ENCODE measurements at places on chromosomes 5 and 9.
A peak's percentile ranks its signal among the peaks of the same experiment; 100 is the strongest.

GRCh38 chr5:110957934-110958333, 113.6 kb upstream of the TSLP start:
- DNase-seq, result peak; percentile 48

DNA sequence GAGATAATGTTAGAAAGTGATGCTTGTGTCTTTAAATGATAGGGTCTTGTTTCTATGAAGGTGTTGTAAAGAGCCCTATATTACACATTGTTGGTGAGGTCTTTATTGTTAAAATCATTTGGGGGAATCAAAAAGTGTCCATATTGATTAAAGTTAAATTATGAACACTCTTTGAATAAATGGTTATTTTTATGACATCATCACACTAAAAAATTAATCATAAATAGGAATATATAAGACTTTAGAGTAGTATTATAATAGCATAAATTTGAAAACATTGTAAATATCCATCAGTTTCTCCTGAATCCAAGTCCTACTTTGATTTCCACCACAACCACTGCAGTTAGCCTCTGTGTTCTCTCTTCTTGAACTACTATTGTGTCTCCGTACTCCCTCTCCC, 136.3 kb downstream of the HTR1A start:
- DNase-seq, result no peak

DNA sequence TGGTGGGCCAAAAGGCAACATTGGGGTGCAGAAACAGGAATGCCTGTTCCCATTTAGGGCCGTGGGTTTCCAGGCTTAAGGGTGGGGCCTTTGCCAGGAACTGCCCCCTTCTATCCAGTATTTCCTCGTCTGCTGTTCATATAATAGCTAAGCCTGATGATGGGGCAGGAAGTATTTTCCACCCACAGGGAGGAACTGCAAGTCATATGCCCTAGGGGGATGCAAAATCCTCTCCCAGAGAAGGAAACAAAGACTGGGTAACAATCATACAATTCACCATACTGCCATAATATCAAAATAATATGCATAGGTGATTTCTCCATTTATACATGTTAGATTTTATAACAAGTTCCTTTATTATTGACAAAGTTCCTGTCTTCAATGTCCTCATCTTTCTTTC, 20.5 kb upstream of the RPS23 start:
- DNase-seq, result no peak

DNA sequence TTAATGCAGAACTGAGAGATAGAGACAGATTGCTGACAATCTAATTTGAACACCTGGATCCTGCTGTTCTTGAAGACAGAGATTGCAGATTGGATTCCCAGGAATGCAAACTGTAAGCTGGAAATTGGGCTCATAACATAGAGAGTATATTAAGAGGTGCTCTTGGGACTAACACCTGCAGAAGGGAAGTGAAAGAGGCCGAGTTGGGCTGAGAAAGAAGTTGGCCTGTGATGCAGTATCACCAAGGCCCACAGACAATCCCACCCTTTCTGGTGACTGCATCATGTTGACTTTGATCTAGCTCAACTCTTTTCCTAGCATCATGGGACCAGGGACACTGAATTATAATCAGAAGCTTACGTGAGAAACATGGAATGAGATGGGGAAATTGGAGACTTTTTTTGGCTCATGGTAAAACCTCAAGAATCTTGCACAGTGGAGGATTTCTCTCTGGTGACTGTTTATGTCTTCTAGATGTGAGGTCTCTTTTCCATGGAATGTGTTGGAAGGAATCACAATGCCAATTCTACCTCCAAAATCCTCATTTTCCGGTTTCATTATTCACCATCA, 36.5 kb upstream of the NUDT12 start:
- DNase-seq, result no peak

- no peak for DNase-seq
These were observed 7.5 kb downstream of the UNC5A start for GRCh38 chr5:176817841-176818377.

DNA sequence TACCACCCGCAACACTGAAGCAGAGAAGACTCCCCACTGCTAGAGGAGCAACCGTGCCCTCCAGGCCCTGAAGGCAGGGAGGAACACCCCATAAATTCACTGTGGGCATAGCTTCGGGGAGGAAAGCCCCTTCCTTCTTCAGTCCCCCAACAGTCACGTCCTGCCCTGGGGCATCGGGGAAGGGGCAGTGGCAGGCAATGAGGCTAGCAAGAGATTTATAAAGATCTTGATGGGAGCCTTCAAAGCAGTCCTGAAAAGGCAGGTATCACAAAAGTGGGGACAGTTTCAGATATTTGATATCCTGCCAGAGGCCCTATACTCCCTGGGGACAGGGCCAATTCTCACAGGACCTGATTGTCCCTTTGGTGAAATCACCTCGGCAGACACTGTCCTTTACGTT, 16.9 kb upstream of the TRIM14 start:
- DNase-seq, result no peak

- DNase-seq, result no peak
These were observed 323.8 kb downstream of the PRELID2 start for GRCh38 chr5:145511351-145511750.

GRCh38 chr5:77181596-77182304, 28.7 kb upstream of the PDE8B start:
- DNase-seq, result no peak

DNA sequence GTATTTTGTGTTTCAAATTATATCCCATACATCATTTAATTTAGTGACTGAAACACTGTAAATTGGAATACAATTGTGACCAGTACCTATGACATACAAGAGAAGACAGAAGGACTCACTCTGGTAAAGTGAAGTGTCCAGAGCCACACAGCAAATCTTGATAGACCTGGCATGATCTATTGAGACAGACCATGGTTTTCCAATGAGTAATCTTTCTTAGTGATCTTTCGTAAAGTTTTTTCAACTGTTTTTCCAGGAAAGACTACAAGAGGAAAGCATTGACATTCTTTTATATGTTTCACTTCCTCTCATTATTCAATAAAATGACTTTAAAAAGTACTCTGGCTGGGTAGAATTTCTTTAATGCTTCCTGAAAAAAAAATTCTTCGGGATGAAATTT, 43.3 kb upstream of the ALDH1A1 start:
- DNase-seq, result no peak

- DNase-seq, result no peak
These were observed 7.5 kb downstream of the ZNF608 start for GRCh38 chr5:124738681-124739633.
